H7 (cell line): ENCODE measurements at places on chromosomes 4 and X. TPM values are rescaled to one million over a fixed set of nuclear protein-coding genes. Genes with fewer than 3 reads are reported as not detected.

DNA sequence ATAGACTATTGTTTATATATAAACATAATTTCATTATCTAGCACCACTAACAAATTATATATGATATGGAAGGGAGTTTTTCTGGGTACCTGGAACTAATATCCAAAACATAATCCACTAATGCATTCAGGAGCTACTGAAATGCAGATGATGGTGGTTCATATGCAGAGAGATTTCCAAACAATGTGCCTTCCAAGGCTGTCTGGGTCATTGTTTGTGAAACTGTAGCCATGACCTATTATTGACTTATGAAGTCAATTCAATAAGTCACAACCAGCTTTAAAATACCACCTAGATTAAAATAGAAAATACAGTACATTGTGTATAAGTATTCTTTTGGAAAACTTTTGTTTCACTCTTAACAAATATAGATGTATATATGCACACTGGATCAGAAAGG lies 237.0 kb upstream of the PRPS2 start:
- no peak for DNase-seq

- DNase-seq, result no peak
These were observed 125.1 kb downstream of the FGF16 start for GRCh38 chrX:77572322-77572721.

DNA sequence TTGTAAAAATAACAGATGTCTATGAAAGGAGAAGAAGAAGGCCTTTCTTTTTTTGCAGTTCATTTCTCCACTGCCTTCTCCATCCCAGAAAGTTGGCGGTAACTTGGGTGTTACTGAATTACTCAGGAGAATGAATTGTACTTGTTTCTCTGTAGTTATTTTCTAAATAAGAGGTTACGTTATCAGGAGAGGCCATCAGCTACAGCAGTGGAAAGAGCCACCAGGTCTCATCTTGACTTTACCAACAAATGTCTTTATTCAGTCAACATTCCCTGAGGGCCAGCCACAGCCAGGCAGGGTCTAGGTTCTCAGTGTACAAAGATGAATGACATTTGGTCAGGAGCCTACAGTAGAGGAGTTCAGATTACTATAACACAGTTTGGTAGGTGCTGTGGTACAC lies 8.1 kb downstream of the HADH start:
- DNase-seq, result no peak

GRCh38 chrX:149713279-149714050 lies 1.6 kb downstream of the MAGEA11 start:
- DNase-seq, result no peak

TMPRSS11D gene
- not detected in 2 replicates for total RNA-seq

SERPINA7 gene
- total RNA-seq, result not detected in 2 replicates

HNRNPDL gene
- total RNA-seq, result 180 and 204 TPM in 2 replicates

HEPH gene
- total RNA-seq, result 27.5 and 51.7 TPM in 2 replicates

DNA sequence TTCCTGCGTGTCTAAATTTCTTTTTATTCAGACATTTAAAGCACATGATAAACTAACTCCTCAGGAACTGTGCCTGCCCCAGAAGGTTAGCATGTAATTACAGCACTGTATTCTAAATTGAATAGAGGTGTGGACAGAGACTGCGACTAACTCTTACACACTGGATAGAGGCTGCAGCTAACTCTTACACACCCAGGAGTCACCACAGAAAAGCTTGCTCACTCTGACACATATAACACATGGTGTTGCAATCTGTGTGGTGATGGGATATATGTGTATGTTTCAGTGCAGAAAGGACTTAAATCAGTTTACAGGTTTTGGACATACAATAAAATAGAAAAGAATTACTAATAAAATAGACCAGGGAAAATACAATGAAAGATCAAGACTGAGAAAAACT lies 41.5 kb downstream of the SMAD1 start:
- DNase-seq, result no peak

DNA sequence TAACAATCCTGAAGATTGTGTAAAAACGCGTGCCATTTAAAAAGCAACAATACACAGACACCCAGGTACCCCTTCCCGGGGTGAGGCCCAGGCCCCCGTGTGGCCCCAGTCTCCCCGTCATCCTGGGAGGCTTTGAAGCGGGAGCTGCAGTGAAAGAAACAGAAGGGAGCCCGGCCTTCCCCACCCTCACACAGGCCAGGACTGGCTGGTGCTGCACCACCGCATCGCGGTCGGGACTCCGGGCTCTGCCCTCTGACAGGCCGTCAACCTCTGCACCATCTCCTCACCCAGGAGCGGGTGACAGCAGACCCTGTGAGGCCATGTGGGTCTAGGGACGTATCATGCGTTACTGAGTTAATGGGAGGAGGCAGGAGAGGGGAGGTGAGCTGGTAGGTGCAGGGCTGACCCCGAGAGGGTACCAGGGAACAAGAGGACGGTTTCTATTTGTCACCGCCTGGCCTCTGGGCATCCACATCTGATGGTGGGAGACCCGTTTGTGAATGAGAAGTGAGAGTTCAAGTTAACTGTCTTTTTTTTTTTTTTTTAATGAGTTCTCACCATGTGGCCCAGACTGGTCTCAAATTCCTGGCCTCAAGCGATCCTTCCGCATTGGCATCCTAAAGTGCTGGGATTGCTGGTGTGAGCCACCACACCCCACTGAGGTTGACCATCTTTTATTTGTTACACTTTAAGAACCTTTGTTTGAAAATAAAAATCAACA lies 27.3 kb downstream of the PIGG start:
- DNase-seq, result no peak

GRCh38 chr4:27239641-27240040 lies 379.0 kb downstream of the STIM2 start:
- DNase-seq, result no peak

ATP2B3 gene
- total RNA-seq, result not detected in 2 replicates

GRCh38 chrX:18682979-18683387 lies 11.1 kb upstream of the RS1 start:
- no peak for DNase-seq

- DNase-seq, result peak; percentile 66
These were observed 91.4 kb downstream of the DCTD start for GRCh38 chr4:182825786-182826185.

CPEB2 gene
- total RNA-seq, result 1.9 and 2.0 TPM in 2 replicates

DNA sequence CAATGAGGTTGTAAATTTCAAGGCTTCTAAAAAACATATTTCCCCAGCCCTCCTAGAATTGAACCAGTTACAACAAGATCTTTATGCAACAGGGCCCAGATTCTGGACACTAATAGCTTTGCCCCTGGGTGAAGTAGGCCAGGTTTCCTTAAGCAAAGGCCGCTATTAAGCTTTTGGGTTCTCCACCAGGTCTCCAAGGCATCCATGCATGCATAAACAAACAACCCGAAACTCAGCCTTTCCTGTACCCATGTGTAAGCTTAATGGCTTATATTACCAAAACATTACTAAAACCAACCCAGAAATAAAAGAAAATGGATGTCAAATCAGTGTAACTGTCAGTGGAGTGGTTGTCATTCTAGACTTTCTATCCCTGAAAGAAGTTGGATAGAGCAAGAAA lies 137.1 kb downstream of the ARHGAP6 start:
- DNase-seq, result no peak

MMAA gene
- total RNA-seq, result 2.6 and 4.1 TPM in 2 replicates

MAGEA3 gene
- 0.07 TPM in 1 of 2 replicates, not detected in the other for total RNA-seq

DNA sequence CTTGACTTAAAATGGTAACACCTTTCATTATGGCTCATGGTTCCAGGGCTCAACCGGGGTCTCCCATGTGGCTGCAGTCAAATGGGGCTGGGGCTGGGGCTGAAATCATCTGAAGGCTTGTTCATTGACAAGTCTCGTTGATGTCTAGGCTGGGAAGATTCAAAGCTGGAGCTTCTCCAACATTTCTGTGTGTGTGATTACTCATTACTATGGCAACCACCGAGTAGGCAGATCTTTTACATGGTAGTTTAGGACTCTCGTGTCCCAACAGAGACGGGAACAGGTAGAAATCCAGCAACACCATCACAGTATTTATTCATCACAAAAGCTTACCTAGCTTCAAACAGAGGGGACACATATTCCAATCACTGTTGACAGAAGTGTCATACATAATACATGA lies 7.8 kb downstream of the YTHDC1 start:
- DNase-seq, result no peak

RIPPLY1 gene
- 0.24 TPM in 1 of 2 replicates, not detected in the other for total RNA-seq
